ENCODE measurements at places on chromosomes 2 and 18.

- DNase-seq: no peak
Observed at GRCh38 chr2:223621901-223622300, 19.7 kb upstream of the SCG2 start.

GRCh38 chr2:69790601-69790959 is 38.9 kb upstream of the GMCL1 start:
- no peak for DNase-seq

DNA sequence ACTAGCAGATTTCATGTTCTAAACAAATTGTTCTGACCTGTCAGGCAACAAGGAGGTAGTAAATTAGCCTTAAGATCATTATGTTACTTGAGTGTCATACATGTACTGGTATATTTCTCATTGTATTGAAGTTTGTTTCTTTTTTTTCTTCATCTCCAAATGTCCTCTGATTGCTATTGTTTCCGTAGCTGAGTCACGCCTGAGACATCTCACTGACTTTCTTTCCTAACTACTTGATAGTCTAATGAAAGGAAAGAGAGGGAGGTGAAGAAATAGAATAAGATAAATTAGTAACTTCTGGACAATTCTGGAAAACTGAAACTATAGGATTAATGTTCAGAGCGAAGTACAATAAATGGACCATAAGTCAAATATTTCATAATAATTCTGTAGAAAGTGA is 1049.9 kb downstream of the TSN start:
- DNase-seq: no peak

GRCh38 chr2:36389091-36389564 is 33.5 kb downstream of the CRIM1 start:
- peak; percentile 68 for DNase-seq

DNA sequence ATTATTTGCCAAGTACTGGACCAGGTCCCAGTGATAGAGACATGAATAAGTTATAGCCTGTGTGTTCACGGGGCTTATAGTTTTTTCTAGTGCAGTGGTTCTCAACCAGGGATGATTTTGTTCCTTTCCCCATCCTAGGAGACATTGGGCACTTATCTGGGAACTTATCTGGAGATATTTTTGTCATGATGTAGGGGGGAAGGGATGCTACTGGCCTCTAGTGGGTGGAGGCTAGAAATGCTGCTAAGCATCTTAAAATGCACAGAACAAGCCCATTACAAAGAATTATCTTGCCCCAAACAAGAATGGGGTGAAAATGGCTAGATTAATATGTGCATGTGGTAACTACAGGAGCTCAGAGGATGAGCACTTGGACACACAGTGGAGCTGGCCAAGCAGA is 75.2 kb downstream of the KLHL29 start:
- no peak for DNase-seq

DNA sequence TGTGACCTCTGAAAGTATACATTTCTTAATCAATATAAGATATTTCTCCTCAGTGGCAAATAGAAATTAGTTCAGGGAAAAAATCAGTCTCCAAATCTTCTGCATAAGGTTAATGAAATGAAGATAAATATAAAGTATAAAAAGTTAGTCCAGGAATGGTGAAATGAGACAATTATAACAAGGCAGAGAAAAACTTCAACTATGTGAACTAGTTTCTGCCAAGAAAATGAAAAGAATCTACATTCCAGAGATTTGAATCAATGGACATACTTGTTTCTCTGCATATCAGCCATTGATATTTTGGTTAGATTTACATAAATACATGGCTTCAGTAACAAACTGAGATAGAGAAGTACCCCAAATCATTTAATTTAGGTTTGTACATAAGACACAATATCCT is 249.0 kb downstream of the EXOC6B start:
- DNase-seq: no peak

DNA sequence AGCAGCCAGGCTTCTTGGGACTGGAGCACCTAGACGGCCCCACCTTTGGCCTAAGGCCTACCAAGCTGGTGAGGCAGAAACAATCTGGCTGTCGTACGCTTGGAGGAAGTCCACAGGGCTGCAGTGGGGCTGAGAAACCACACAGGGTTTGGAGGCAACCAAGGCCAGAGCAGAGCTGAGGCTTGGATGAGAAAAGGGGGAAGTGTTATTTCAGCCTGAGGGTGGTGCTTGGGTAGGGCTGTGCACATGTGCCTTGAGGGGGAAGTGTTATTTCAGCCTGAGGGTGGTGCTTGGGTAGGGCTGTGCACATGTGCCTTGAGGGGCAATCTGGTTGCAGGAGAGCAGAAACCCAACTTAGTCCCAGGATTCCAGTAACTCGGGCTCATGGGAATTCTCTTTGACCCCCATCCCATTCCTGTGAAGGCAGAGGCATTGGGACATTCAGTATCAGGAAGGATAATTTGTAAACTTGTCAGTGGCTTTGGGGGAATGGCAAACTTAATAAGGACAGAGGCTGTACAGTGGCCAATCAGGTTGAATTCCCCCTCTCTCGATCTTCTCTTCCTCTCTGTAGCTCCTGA is 971 bp upstream of the FBXO41 start:
- no peak for DNase-seq
